ENCODE measurements at places on chromosomes 16 and 17.

- DNase-seq = peak; percentile 60
These were observed 2.6 kb downstream of the CDK5RAP3 start for GRCh38 chr17:47973541-47973940.

GRCh38 chr17:38731526-38732294 is 1.6 kb downstream of the CISD3 start:
- DNase-seq = no peak

- no peak for DNase-seq
These were observed 15.7 kb upstream of the WFDC1 start for GRCh38 chr16:84278968-84279367.

DNA sequence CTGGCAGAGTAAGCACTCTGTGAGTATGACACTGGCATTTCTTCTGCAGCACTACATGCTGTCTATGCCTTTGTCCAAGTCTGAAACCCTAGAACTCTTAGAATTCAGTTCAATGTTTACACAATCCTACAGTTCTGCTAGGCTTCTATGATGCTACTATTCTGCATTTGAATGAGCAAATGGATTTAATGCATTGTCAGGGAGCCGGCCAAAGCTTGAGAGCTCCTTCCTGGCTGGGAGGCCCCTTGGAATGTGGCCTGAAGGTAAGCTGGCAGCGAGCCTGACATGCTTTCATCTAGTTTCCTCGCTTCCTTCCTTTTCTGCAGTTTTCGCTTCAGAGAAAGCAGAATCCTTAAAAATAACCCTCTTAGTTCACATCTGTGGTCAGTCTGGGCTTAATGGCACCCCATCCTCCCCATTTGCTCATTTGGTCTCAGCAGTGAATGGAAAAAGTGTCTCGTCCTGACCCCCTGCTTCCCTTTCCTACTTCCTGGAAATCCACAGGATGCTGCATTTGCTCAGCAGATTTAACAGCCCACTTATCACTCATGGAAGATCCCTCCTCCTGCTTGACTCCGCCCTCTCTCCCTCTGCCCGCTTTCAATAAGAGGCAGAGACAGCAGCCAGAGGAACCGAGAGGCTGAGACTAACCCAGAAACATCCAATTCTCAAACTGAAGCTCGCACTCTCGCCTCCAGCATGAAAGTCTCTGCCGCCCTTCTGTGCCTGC is at the start of gene CCL2:
Gene CCL2 (plus strand): TSS at position 635 of the 730 bp plus-strand sequence. CDS start 65 bp downstream, at position 700.
- DNase-seq = peak; percentile 46

DNA sequence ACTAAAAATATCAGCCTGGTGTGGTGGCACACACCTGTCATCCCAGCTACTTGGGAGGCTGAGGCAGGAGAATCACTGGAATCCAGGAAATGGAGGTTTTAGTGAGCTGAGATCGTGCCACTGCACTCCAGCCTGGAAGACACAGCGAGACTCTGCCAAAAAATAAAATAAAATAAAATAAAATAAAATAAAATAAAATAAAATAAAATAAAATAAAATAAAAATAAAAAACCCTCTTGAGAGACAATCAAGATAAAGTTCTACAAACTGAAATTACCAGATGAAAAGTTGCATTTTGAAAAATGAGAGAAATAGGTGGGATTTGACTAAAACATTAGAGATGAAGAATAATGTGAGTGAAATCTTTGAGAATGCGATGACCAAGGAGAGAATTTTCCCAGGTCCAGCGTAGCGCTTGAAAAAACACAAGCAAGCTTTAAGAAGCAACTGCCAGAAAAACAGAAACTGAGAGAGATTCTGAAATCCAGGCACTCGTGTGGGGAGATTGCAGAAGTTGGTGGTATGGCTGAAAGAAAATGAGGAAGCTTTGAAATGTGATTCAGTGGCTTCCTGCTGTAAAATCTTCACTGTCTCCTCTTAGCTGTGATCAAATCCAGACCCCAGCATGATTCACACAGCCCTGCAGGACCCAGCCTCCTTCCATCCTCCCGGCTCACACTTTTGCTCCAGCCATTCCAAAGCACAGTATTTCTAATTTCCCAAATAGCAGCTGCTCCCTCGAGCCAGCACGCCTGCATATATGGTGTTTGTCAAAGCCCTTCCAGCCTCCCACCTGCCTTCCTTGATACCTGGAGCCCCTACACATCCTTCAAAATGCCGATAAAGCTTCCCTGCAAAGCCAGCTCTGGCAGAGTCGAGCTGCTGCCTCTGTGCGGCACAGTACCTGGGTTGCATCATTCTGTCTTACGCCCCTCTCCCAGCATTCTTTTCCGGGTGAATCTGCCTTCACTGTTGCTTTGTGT is 8.2 kb upstream of the CD300E start:
- DNase-seq = no peak

DNA sequence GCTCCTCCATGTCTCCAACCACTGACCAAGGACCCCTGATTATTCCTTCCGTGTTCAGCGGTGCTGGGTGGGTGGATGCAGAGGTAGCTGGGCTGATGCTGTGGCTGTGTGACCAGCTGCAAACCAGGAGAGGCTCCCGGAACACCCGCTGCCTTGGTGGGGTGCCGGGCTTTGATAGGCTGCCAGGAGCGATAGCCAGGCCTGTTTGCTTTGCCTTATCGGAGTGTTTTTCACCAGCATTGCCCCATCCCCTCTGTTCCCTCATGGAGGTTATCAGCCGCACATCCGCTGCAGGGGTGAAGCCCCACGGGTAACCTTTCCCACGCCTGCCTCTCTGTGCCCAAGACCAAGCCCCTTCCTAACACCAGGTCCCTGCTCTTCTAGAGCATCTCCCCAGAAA is 354.3 kb downstream of the C16orf95 start:
- DNase-seq = no peak

DNA sequence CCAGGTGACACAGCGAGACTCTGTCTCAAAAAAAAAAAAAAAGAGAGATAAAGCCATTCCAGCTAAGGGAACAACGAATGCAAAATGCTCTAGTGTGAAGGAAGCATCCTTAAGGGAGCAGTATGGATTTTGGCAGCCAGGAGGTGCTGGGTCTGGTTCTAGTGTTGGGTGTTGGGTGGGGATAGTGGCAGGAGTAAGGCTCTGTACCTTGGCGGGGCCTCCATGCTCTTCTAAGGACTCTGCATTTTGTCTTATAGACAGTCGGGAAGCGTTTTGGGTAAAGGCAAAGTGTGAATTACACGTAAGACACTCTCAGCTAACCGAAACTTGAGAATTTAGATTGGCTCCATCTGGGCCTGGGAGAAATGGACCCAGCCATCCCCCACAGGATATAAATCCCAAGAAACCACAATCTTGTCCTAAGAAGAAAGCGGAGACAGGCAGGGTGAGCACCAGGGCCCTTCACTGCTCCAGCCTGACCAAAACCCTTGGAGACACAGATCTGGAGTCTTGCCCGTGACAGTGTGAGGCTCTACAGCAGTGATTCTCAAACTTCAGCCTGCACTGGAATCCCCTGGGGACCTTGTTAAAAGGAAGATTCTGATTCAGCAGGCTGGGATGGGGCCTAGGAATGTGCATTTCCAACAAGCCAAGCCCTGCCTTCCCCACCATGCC is 33.1 kb upstream of the PHB1 start:
- no peak for DNase-seq

- no peak for DNase-seq
These were observed 557 bp downstream of the KCNG4 start for GRCh38 chr16:84239141-84239769.

DNA sequence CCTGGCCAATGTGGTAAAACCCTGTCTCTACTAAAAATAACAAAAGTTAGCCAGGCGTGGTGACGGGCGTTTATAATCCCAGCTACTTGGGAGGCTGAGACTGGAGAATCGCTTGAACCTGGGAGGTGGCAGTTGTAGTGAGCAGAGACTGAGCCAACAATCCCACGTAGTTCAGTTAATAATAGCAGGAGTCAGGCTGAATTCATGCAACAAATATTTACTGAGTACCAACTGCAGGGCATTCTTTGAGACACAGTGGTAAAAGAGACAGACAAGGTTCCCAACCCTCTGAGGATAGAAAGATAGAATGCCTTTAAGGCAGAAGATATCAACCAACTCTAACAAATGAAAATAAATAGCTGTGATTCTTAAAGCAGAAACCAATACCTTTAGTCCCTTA is 39.1 kb downstream of the SPOP start:
- DNase-seq = no peak

DNA sequence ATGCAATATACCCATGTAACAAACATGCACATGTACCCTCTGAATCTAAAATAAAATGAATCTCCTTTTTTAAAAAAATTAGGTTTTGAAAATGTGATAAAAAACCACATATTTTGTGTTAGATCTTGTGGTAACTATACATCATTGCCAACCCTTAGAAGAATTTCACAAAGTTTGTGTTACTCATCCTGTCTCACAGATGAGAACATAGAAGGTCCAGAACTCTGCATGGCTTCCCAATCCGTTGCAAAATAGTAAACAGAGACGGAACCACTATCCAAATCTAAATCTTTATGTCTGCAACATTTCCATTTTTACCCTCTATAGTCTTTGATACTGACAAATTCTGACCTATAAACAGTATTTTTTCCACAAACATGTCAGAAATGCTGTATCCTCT is 759.9 kb downstream of the KCNJ2 start:
- no peak for DNase-seq

- DNase-seq = no peak
These were observed 73.9 kb downstream of the ZDHHC7 start for GRCh38 chr16:84937196-84938005.

DNA sequence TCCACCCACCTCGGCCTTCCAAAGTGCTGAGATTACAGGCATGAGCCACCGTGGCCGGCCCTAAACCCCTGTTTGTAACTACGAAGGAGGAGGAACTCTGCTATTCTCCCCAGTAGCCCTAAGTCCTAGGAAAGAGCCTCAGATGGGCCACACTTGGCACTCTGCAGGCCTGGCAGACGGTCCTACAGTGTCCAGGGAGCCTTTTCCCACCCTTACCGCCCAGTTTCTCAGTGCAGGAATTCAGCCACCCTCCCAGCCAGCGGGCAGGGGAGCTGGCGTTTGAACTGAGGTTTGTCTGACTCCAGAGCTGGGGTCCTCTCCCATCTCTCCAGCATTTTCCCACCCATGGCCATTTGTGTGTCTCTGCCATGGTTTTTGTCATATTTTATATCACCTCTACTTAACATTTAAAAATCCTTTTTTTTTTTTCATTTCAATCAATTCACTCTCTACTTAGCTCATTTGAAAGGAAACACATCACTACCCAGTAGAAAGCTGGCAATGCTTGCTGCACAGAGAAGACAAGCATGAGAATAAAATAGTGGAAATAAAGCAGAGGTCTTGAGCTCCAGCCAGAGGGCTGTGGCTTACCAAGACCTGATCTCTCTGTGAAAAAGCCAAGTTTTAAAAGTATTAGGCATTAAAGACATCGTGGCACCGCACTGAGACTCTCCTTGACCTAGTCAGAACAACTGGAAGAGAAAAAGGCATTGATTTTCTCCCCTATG is 34.9 kb downstream of the BCO1 start:
- no peak for DNase-seq

DNA sequence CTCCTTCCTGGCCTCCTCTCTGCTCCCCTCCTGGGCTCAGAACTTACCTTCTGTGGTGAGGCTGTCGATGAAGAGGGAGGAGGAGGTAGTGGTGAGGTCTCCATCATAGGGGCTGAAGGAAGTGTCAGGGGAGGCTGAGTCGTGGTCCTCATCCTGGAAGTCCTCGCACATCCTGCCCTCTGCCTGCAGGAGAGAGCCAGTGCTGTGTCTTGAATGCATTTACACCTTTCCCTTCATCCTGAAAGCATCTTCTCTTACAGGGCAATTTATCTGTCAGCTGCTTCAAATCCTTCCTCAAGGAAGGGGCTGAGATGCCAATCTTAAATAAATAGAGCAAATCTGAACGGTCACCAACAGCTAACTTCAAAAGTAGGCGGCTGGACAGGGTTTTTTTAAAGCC is 73.6 kb downstream of the PLXDC1 start:
- DNase-seq = no peak

DNA sequence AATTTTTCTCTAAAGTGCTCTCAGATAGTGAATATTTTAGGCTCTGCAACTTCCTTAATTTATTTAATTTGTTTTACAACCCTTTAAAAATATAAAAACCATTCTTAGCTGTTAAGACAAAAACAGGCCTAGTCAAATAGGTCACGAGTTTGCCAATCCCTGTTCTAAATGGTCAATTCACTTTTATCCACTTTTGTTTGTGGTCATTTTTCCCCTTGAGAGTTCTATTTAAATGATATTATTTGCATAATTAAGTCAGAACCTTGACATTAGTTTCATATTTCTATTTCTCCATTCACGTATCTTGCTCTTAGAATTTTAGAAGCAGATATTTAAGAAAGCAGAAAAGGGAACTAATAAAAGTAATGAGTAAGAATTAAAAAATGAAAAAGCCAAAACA is 4.0 kb downstream of the AMFR start:
- no peak for DNase-seq

GRCh38 chr17:50437409-50437808 is 11.4 kb downstream of the ACSF2 start:
- no peak for DNase-seq

DNA sequence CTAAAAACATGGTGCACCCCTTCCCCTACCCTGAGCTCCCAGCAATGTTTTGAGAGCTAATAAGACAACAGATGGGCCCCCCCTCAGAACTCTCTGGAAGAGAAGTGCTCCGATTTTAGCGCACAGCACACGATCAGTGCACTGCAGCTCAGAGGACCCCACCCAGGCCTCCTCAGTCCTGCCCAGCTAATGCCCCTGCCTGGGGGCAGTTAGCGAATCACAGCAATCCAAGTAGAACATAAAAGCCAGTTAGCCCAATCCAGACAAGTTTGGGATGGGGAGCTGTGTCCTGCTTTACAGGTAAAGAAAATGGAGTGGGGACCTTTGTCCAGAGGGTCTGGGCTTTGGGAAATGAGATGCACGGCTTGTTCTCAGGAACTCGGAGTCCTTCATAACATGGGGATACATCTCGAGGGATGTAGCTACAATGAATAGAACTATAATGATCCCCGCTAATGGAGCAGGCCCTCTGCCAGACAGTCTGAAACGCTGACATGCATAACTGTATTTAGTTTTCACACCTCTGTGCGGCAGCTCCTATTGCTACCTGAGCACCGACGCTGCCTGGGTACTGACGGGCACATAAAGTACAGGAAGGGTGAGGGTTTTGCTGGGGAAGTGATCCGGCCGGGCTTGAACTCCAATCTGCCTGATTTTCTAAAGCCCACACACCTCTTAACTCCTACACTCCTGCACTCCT is 29.7 kb upstream of the CDC42EP4 start:
- DNase-seq = no peak
